ENCODE measurements at places on chromosomes 2 and 18.

GRCh38 chr2:46167924-46168323, 129.3 kb upstream of the EPAS1 start:
- no peak for DNase-seq

DNA sequence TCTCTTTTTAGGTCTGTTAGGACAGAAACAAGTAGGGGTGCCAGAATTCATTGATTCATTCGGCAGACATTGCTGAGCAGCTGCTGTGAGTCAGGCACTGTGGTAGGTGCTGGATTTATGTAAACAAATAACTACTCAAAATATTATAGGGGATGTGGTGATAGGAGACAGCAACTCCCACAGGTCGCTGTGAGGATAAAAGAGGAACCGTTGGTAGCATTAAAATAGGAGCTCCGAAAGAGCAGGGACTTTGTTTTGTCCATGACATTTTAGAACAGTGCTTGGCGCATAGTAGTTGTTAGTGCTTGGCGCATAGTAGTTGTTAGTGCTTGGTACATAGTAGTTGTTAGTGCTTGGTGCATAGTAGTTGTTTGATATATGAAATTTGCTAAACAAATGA, 29.2 kb downstream of the ATP6V1C2 start:
- no peak for DNase-seq

DNA sequence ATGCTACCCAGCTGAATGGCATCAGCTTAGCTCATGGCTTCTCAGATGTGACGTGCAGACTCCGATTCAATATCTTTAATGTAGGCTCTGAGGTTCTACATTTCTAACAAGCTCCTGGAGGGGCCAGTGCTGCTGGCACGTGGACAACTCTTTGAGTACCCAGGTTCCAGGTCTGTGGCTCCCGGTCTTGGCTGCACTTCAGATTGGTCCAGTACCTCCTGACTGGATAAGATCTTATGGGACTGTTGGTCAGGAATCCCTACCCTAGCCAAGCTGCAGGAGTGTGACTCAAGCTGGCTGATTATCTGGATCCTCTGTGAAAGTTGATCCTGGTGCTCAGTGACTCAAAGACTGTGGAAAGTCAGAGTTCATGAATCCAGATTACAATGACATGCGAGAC, 222.1 kb downstream of the ANKRD30B start:
- no peak for DNase-seq

DNA sequence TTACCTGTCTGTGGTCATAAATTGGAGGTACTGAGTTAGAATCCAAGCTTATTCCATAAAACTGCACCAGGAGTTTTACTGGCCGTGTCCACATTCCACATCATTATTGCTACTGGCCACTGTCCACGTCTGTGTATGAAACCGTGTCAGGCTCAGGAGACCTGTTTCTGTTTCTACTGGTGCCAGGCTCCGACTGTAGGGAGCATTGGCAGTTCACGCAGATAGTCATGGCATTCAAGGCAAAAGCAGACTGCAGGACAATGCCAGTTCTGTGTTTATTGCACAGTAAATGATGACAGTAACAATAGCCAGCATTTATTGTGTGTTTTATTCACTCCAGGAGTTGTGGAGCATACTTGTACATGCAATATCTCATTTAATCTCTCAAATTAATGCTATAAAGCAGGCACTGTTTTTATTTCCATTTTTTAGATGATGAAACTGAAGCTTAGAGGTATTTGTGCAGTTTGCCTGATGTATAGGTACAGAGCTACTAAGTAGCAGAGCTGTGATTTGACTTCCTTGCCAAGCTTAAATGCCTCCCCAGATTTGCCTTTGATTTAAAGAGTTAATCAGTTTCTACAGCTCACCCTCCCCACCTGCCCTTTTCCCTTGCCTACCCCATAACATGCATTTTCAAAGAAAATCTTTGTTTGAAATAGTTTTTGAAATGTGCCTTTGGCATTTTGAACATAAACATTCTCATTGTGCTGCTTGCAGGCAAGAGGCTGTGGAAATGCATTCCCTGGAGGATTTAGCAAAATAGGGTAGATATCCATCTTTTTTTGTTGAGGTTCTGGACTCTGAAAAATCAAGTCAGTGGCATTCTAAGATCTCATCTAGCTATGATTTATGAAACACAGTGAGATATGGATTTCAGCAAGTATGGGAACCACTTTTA, 55.5 kb downstream of the MAP4K4 start:
- DNase-seq, result no peak

- DNase-seq, result no peak
Measured at GRCh38 chr2:106332054-106332453, 136.2 kb downstream of the RGPD3 start.

DNA sequence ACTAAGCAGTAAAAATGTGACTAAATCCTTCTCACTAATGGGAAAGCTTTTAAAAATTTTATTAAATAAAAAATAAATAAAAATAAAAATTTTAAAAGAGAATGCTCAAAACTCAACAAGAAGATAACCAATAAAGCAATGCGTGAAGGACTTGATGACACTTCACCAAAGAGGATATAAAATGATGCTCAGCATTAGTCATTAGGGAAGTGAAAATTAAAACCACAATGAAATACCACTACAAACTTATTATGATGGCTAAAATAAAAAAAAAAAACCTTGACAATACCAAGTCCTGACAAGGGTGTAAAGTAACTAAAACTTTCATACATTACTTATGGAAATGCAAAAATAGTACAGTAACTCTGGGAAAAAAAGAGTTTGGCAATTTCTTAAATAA, 3.3 kb upstream of the WDR75 start:
- DNase-seq, result no peak

GRCh38 chr2:233189025-233189424, 62.4 kb upstream of the ATG16L1 start:
- no peak for DNase-seq

GRCh38 chr2:224869601-224870233, 153.6 kb upstream of the CCDC195 start:
- no peak for DNase-seq

DNA sequence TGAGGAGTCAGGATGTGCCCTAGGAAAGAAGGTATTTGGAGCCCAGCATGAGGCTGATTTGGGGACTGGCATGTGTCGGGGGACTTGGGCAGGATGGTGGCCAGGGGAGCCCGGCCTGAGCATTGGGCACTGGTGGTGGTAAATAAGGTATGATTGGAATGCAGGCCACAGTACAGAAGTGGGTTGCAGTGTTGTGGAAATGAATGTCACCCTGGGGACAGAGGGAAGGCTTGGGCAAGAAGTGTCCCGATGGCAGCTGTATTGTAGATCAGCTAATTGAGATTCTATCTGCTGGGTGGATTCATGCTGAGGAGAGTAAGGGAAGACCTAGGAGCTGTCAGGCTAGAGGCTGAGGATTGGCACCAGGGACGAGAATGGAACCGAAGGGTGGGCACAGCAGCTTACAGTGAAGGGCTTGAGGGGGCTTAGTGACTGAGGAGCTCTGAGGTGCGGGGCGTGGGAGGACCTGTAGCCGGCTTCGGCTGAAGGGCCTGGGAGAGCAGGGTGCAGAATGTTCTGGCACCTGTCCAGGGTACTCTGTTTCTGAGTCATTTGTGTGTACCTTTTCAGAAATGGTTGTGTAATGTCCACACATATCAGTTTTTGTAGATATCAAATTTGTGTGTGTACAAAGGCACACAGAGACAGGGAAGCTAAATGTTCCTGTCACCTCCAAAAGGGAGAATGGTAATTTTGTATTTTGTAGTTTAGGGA, 170.2 kb downstream of the PRKCE start:
- DNase-seq, result no peak

GRCh38 chr18:6807515-6808257, 78.2 kb downstream of the ARHGAP28 start:
- no peak for DNase-seq

DNA sequence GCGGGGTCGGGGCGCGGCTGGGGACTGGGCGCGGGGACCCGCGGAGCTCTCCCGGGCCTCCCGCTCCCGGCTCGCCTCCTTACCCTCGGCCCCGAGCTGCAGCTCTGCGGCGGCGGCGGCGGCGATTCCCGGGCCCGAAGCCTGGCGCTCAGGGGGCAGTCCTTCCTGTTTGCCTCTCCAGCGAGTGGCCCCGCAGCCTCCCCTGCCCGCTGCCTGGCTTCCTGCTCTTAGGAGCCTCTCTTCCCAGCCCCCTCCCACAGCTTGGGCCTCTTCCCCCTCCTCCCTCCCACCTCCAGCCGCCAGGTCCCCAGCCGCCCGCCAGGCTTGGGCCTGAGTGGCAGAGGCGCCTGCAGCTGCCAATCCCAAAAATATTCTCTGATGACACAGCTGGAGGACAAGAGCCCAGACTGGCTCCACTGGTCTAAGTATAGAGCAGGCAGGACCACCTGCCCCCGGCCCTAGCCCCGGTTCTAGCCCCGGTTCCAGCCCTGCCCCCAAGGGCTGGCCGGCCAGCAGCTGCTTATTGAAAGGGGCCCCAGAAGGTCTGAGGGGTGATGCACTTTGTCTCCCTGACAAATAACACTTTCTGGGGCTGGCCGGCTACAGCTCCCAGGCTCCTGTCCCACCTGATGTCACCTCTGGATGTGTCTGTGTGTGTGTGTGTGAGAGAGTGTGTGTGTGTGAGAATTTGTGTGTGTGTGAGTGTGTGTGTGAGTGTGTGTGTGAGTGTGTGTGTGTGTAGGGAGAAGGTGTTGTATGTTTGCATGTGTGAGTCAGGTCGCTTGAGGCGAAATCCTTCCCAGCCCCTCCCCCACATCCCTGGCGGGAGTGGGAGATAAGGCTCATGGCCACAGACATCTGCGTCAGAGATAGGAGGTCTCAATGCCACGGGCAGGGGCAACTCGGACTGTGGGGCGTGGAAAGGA, at the start of gene OBSL1:
OBSL1 (minus strand) TSS at position 229 of the 926 bp plus-strand sequence. CDS start 307 bp downstream, outside the sequence.
- DNase-seq, result no peak

- no peak for DNase-seq
Measured at GRCh38 chr18:4986066-4986465, 211.0 kb downstream of the AKAIN1 start.
